ENCODE measurements at places on chromosomes 7 and 10. TPM values are rescaled to one million over a fixed set of nuclear protein-coding genes. Genes with fewer than 3 reads are reported as not detected.

PIK3CG gene
- 2.0 TPM for total RNA-seq

ITIH2 gene
- not detected for total RNA-seq

MSMB gene
- total RNA-seq = not detected

MCM10 gene
- 2.0 TPM for total RNA-seq

ZSCAN21 gene
- 8.2 TPM for total RNA-seq

AKAP9 gene
- 43.3 TPM for total RNA-seq

WASHC2A gene
- 34.7 TPM for total RNA-seq

GBX1 gene
- not detected for total RNA-seq

MACROH2A2 gene
- total RNA-seq = not detected

ADAP1 gene
- 5.0 TPM for total RNA-seq

SSC4D gene
- 0.09 TPM for total RNA-seq
